ENCODE measurements at places on chromosomes 12 and 14.

DNA sequence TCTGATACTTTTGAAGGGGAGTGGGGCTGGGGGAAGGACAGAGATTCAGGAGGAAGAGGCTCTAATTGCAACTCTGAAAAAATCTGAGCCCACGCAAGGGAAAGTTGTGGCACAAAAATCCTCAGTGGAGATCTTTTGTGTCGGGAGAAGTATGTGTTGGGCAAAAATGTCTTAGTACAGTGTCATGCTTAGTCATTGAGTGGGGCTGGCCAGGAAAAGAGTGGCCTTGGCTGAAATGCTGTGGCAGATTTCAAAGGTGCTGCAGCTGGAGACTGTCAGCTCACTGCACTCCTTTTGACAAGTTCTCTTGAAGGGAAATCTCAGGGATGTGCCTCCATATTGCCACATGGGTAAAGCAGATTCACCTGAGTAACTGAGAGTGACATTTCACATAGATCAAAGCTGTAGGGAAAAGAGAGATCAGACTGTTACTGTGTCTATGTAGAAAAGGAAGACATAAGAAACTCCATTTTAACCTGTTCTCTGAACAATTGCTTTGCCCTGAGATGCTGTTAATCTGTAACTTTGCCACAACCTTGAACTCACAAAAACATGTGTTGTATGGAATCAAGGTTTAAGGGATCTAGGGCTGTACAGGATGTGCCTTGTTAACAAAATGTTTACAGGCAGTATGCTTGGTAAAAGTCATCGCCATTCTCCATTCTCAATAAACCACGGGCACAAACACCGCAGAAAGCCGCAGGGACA is 36.0 kb upstream of the GLIPR1 start:
- DNase-seq, result no peak

GRCh38 chr12:69556383-69556782 is 28.9 kb upstream of the CCT2 start:
- no peak for DNase-seq

DNA sequence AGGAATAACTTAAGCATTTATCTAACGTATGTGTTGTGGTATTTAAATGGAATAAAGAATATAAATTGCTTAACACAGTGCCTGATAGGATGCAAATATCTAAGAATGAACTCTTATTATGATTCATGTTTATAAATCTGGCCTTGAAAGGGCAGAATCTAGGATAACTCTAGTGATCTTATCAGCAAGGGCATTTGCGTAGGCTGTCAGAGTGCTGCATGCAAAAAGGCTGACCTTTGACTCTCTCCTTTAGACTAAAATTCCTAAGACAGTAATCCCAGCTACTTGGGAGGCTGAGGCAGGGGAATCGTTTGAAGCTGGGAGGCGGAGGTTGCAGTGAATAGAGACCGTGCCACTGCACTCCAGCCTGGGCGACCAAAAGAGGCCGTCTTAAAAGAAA is 31.3 kb upstream of the ANP32D start:
- DNase-seq, result no peak

- no peak for DNase-seq
Measured at GRCh38 chr12:28088566-28089272, 101.5 kb upstream of the CCDC91 start.

- no peak for DNase-seq
Measured at GRCh38 chr12:8058506-8058905, 7.7 kb downstream of the C3AR1 start.

- DNase-seq, result no peak
Measured at GRCh38 chr14:85619851-85620250, 89.9 kb downstream of the FLRT2 start.

DNA sequence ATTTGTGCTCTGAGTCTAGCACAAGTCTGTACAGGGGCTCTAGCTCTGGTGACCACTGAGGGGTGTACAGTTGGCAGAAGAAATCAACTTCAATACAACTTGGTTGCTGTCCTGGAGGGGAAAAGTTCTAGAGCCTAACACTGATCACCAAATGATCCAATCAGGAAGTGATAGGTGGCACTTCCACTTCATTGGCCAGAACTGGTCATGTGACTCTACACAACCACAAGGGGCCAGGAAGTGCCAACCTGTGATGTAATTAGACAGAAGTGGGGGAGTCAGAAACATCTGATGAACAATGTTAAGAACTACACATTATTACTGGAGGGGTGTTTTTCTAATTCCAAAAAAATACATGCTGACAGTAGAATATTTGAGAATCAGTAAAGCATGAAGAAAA is 401.6 kb downstream of the VRK1 start:
- no peak for DNase-seq

- no peak for DNase-seq
Measured at GRCh38 chr12:130556486-130557055, 159.5 kb downstream of the RIMBP2 start.

GRCh38 chr14:34374998-34375740 is 86.9 kb downstream of the SPTSSA start:
- no peak for DNase-seq

GRCh38 chr12:123126294-123127181 is 24.4 kb downstream of the PITPNM2 start:
- no peak for DNase-seq

DNA sequence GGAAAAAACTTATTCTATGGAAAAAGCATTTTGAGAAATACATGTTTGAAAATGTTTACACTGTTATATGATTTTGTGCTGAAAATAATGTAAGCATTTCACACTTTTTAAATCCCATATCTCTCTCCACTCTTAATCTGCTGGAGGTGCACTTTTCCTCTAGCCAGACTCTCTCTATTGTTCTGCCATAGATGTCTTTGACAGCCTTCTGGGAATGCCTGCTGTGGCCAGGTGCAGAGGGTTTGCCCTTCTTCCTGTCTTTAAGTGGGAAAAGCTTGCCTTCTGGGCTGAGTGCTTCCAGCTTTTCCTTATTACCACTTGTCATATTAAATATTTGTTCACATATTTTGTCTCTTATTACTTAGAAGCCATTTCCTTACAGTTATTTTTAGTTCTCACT is 60.1 kb upstream of the PPM1H start:
- no peak for DNase-seq

DNA sequence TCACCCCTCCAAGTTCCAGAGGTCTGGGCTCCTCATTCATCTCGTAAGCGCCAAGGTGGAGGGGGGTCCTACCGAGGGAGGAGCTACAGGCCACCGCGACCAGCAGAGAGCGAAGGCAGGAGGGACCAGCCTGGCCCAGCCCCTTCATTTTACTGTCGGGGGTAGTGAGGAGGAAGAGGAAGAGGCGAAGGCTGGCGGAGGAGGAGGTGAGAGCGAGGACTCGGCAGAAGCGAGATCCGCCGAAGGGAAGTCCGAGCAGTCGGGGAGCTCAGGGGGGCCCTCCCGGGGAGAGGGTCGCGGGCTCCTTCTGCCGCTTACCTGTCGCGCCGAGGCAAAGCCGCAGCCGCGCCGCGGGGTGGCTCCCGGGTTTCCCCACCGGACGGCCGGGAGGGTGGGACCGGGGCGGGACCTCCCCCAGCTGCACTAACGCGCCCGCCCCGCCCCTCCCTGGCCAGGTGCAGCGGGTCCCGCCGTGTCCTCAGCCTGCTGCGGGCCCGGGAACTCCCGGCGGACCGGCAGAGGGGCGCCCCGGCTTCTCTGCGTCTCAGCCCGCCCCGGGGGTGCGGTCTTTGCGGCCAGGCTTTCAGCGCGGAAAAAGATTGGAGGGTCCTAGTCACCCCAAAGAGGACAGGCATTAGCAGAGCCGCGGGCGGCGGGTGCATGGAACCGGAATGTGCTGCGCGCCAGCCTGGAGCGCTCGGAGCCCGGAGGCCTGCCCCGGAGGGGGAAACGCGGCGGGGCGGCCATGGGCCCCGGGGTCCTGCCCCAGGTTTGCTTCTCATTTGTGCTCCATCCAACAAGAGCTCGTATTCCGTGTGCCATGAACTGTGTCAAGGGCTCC is at the start of gene GALNT6:
Gene GALNT6 (minus strand): TSS at position 124 of the 841 bp plus-strand sequence. CDS start 11,625 bp downstream, outside the sequence.
- DNase-seq, result no peak

DNA sequence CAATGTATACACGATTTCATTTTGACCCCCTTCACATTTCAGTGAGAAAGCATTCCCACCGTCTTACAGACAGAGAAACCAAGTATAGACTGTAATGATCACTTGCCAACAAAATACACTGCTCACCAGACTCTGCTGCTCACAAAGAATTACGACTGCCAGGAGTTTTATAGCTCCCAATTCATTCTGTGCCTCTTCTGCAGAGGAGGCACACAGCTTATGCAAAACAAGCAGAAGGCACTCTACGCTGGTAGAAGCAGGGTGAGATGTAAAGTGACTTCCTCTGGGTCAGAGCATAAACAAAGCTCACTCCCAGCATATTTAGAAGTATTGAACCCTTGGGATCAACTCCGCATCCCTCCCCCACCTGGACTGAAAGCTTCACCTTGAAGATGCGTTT is 14.6 kb downstream of the SPTB start:
- no peak for DNase-seq

DNA sequence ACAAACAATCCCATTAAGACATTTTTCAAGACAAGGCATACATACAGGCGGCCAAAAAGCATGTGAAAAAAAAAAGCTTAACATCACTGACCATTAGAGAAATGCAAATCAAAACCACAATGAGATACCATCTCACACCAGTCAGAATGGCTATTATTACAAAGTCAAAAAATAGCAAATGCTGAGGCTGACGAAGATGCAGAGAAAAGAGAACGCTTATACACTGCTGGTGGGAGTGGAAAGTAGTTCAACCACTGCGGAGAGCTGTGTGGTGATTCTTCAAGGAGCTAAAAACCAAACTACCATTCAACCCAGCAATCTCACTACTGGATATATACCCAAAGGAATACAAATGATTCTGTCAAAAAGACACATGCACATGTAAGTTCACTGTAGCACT is 216.7 kb downstream of the FOXG1 start:
- DNase-seq, result no peak

DNA sequence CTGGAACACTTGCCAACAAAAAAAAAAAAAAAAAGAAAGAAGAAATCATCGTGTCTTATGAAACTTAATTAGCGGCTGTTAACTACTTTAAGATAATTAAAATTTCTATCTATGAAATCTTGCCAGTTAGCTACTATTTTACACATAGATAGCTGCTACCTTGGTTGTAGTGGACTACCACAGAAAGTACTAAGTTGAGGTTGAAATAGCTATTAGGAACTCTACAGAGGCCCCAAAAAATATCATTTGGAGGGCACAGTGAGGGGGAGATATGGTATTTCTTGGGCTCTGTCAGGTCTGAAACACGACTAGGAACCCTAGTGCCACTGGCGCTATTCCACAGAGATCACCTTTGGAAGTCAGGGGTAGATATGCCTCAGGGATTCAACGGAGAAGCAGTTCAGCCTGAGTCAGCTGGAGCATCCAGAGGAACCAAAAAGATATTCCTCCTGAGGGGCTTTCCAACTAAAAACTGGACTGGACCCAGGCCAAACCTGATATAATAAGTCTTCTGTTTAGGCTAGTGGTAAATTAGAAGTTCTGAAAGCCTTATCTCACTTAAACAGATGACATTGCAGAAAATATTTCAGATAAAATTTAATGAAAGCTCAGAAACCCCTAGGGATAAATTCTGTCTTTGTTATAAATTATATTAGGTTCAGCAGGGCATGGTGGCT is 126.1 kb downstream of the EPS8 start:
- DNase-seq, result no peak

GRCh38 chr14:63551332-63551731 is 8.2 kb upstream of the PPP2R5E start:
- no peak for DNase-seq
